ENCODE measurements at places on chromosomes 16 and 17. TPM values are rescaled to one million over a fixed set of nuclear protein-coding genes. Genes with fewer than 3 reads are reported as not detected.

- no peak for DNase-seq
These were observed 99.5 kb upstream of the AXIN2 start for GRCh38 chr17:65660947-65661346.

DNA sequence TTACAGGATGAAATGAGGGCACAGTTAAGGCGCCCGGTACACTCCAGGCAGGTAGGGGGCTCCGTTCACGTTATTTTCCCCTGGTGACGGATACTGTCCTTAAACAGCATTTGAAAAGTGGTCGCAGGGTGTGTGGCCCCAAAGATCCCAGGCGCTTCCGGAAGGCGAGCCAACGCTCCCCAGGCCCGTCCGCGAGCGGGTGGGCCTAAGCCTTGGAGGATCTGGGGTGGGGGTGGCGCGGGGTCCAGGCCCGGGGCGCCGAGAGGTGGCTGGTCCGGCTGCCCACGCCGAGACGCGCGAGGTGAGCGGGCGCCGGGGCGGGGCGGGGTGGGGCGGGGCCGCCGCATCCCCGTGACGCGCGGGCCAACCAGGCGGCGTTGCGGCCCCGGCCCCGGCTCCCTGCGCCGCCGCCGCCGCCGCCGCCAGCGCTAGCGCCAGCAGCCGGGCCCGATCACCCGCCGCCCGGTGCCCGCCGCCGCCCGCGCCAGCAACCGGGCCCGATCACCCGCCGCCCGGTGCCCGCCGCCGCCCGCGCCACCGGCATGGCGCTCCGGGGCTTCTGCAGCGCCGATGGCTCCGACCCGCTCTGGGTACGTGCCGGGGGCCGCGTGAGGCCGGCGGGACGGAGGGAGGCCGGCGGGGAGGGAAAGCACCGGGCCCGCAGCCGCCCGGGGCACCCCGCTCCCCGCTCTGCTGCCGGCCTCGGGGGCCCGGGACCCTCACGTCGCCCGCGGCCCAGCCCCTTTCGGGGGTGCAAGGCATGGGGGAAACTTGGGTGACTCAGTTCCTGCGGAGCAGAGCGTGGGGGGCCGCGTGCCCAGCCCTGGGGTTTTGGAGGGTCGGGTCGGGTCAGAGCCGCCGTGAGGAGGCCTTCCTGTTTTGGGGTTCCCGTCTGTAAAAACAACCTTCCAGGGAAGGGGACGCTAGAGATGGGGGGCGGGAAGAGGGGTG lies at the start of gene ABCC1:
TSS of gene ABCC1 (plus strand) at position 407 of the 951 bp plus-strand sequence. CDS start at position 543, 136 bp downstream.
- DNase-seq, result no peak

- DNase-seq, result no peak
These were observed 115.2 kb downstream of the CCDC182 start for GRCh38 chr17:57629886-57630285.

The MBTD1 gene
- 27.3 TPM for total RNA-seq

- DNase-seq, result no peak
These were observed 661 bp downstream of the TEX2 start for GRCh38 chr17:64262198-64262999.

The GRAP gene
- total RNA-seq, result 0.27 TPM

The NPIPB9 gene
- total RNA-seq, result 1.1 TPM

DNA sequence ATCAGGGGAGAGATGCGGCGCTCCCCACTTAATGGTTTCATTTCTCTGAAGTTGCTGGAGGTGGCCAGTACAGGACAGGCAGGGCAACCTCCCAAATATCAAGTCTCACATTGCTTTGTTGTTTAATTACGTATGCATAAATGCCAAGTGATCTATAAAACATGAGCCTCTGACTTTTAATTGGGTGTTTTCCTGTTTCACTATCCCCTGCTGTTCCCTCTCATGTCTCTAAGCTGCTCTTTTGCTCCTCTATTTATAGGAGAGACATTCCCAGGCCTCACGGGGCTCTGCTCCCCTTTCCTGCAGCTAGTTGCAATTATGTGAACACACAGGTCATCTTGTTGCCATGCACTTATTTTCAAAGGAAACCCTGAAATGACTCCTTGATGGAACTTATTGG lies 1173.5 kb upstream of the GOT2 start:
- no peak for DNase-seq

The CAMKK1 gene
- total RNA-seq, result 10.6 TPM

The CRYBA1 gene
- not detected for total RNA-seq

The KRTAP4-6 gene
- total RNA-seq, result not detected

The SHMT1 gene
- total RNA-seq, result 46.5 TPM

The CCL16 gene
- not detected for total RNA-seq

GRCh38 chr16:57952909-57953308 lies 18.0 kb downstream of the CNGB1 start:
- DNase-seq, result no peak

- DNase-seq, result no peak
These were observed 282.2 kb downstream of the MAP2K6 start for GRCh38 chr17:69696650-69697049.

Data from HCT116 (cell line).